ENCODE measurements at places on chromosomes 6 and 20.

DNA sequence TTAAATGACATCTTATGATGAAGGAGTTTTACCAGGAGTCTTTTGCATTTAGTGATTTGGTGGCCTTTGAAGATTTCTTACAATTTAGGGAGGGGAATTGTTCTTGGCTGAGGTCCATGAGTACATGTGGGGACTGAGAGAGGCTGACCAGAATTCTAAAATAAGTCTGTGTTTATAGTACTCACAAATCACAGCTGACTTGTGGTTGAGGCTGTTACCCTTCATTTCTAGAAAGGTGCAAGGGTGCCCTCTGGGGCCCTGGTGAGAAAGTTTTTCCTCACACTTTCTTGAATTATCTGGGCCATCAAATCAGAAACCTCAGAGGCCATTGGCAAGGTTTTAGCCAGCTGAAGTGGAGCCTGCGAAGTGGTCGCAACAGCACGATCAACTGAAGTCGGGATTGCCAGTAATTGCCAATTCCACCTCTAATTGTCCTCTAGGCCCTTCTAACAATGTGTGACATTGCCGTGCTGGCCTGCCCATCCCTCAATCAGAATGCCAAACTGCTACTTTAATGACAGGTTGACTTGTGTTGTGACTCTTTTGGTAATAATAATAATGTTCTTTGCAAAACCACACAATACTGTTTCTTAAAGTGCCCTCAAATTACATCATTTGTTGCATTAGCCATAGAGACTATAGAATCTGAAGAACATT lies 221.6 kb downstream of the OGFRL1 start:
- peak; percentile 19 for DNase-seq

- DNase-seq: no peak
Measured at GRCh38 chr6:12578751-12579150, 137.8 kb upstream of the PHACTR1 start.

DNA sequence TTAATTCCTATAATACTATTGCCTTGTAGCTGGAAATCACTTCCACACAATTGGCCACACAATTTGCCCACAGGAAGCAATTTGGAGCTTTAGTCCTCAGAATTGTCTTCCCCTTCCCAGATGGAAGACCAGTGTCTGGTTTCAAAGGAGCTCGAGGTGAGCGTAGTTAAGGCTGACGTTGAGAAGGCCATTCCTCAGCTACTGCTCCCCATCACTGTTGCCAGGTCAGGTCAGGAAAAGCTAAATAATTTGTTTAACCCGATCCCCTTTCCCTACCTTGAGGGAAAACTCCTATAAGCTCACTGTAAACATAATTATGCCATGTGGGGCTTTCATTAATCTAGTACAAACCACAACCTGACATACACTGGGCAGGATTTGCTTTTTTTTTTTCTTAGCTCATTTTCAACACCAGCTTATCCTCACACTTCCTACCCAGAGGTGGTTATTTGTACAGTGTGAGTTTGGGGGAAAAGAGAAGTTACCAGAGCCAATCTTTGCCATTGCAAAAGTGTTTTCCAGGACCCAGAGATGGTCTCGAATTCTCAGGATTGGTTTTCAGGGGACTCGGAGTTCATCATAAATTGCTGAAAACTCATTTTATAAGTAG lies 242.7 kb downstream of the CLIC5 start:
- no peak for DNase-seq

GRCh38 chr20:62879275-62880146 lies 17.9 kb upstream of the TCFL5 start:
- no peak for DNase-seq
